ENCODE measurements at places on chromosomes 5 and 9. TPM values are rescaled to one million over a fixed set of nuclear protein-coding genes. Genes with fewer than 3 reads are reported as not detected.

SNAPC3 gene
- 21.2 TPM for total RNA-seq

FOXD4L4 gene
- not detected for total RNA-seq

SH2D3C gene
- 0.17 TPM for total RNA-seq

SLC26A2 gene
- total RNA-seq: 23.0 TPM

HTR1A gene
- not detected for total RNA-seq

RMRP gene
- 45.5 TPM for total RNA-seq

INSL4 gene
- total RNA-seq: 19.2 TPM

GRK6 gene
- total RNA-seq: 24.8 TPM

GMCL2 gene
- not detected for total RNA-seq

PCDHAC1 gene
- total RNA-seq: 1.4 TPM

SYNPO gene
- total RNA-seq: 30.7 TPM

PCDHB7 gene
- not detected for total RNA-seq

OR1Q1 gene
- total RNA-seq: not detected

MORN5 gene
- not detected for total RNA-seq

OTULINL gene
- 6.1 TPM for total RNA-seq

SPINK6 gene
- 0.53 TPM for total RNA-seq

F2RL1 gene
- 254 TPM for total RNA-seq

GOLM1 gene
- total RNA-seq: 108 TPM

GAS1 gene
- total RNA-seq: 0.05 TPM

ZFP37 gene
- total RNA-seq: 1.3 TPM

LCN6 gene
- not detected for total RNA-seq

C7 gene
- total RNA-seq: not detected

SEMA4D gene
- 6.4 TPM for total RNA-seq

SPEF2 gene
- 1.3 TPM for total RNA-seq

MELK gene
- total RNA-seq: 79.5 TPM

MAN2A1 gene
- total RNA-seq: 15.2 TPM

PCDHB15 gene
- total RNA-seq: 0.06 TPM

CLK4 gene
- 11.0 TPM for total RNA-seq

MEF2C gene
- not detected for total RNA-seq

GBGT1 gene
- total RNA-seq: 3.4 TPM

CTSV gene
- total RNA-seq: 12.4 TPM

NR2F1-AS1 gene
- 3.8 TPM for total RNA-seq

Measured in A549 treated with DMSO at 1 μM for 4 hours (cell line).